Lower lobe of right lung (tissue), 2 donors: ENCODE measurements at places on chromosomes 1 and 21.

- DNase-seq: no peak
These were observed 1077.0 kb upstream of the NCAM2 start for GRCh38 chr21:19921211-19921610.

- DNase-seq: no peak
These were observed 18.1 kb upstream of the ARHGAP29 start for GRCh38 chr1:94255476-94255875.

DNA sequence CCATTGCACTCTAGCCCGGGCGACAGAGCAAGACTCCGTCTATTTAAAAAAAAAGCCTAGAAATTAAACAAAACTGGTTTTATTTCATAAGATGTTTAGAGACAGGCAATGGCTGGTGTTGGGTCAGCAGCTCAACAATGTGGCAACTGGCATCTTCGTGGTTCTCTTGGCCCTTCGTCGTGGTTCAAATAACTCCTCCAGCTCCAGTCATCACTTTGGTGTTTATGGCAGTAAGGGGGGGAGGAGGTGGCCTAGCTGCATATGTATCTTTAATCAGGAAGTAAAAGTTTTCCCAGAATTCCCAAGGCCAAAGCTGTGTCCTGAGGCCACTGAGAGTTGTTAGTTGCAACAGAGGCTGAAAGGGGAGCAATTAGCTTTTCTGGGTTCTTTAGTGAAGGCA is 13.0 kb upstream of the LTN1 start:
- no peak for DNase-seq

GRCh38 chr1:56320464-56321149 is 258.8 kb downstream of the PLPP3 start:
- no peak for DNase-seq

DNA sequence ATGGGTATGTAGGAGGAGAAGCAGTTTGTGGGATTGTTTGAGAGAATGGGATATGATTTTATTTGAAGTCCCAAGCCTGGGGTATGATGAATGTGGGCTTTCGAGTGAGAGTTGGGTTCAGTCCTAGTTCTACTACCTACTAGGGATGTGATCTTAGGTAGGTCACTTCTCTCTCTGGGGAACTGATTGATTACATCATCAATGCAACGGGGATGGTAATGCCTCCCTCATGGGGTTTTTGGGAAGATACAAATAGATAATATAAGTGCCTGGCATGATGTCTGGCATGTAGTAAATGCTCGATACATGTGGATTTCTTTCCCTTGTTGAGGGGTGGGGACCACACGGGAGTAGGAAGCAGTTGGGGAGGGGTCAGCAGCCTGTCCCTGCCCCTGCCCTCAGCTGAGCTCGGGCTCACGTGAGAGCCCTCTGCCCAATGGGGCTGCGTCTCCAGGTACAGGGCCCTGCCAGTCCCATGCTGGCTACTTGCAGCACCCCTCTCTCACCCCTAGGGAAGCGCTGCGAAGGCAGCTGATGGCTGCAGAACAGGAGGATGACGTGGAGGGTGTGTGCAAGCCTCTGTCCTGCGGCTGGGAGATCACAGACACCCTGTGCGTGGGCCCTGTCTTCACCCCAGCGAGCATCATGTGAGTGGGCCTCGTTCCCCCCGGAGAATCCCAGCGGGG is 38.7 kb downstream of the AZIN2 start:
- no peak for DNase-seq

- no peak for DNase-seq
These were observed 15.0 kb upstream of the PRDM16 start for GRCh38 chr1:3053986-3054385.

GRCh38 chr1:29210278-29211085 is 20.3 kb downstream of the MECR start:
- DNase-seq: no peak

DNA sequence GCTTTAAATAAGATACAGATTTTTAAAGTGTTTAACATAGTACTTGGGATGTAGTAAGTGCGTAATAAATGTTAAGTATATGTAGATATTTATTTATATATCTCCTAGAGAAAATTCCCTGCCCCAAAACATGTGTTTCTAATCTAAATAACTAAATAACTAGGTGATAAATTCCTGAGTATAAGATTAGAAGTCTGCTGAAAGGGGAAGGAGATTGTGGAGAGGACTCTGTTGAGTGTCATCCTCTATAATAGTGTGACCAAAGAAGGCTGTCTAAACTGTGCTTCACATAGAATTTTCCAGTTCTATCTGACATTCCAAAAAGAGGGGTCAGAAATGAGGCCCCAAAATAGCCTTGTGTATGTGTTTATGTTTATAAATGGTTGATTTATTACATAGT is 590.5 kb upstream of the ADAMTS5 start:
- DNase-seq: no peak

DNA sequence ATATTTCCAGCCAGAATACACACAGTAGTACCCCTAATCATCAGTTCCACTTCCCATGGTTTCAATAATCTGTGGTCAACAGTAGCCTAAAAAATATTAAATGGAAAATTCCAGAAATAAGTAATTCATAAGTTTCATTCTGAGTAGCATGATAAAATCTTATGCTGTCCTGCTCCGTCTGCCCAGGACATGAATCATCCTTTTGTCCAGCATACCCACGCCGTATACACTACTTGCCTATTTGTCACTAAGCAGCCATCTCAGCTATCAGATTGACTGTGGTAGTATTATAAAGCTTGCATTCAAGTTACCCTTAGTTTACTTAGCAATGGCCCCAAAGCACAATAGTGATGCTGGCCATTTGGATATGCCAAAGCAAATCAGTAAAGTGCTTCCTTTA is 118.7 kb downstream of the SLC5A9 start:
- DNase-seq: no peak

GRCh38 chr1:235866205-235866912 is at the start of gene LYST:
LYST (minus strand) TSS chr1:235866906; CDS start chr1:235830417, 36,489 bp downstream.
- DNase-seq: peak; percentile 70

- no peak for DNase-seq
These were observed 436.6 kb downstream of the MRPL39 start for GRCh38 chr21:25170681-25171080.

- peak; percentile 80 for DNase-seq
These were observed at the start of gene ZSWIM5 for GRCh38 chr1:45205910-45206721. ZSWIM5 (minus strand) TSS chr1:45206605; CDS start chr1:45206350, 255 bp downstream.

GRCh38 chr21:46006547-46007491 is 25.2 kb downstream of the COL6A1 start:
- peak; percentile 37 for DNase-seq

DNA sequence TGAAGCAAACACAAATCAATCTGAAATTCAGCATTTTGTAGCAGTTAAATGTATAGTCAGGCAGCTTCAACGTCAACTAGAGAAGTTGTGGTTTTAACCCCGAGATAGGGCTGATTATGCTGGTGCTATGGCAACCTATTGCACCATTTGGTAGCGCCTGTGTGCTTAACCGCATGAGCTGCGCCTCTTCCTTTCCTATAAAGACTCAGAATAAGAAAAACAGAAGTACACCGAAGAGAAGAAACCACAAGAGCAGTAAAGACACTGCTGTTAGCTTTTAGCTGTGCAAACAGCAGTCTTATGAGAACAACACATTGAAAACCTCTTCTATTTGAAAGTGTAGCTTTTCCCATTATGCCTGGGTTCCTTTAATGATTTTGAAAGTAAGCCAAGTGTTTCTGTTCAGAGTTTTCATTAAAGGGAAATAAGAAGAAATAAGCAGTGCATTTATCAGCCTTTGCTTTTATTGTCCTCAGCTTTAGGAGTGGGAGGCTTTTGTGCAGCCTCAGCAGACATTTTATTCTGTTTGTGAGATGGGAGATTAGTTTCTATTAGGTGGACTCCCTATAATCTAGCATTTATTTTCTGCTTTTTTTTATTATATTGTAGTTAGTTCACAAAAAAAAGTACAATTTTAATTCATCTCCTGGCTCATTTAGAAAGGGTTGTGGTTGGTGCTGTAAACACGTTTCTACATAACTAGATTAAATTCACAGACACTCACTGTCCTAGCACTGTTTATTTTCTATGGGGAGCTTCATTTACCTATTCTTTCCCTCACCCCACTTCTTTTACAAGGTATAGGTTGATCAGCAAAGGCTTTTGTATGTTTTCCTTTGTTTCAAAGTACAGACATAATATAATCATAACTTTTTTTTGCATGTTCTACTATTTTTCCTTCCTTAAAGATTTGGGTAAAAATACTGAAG is 43.3 kb downstream of the PTPRC start:
- DNase-seq: peak; percentile 77

GRCh38 chr1:235748747-235749146 is 99.2 kb upstream of the GNG4 start:
- DNase-seq: no peak

DNA sequence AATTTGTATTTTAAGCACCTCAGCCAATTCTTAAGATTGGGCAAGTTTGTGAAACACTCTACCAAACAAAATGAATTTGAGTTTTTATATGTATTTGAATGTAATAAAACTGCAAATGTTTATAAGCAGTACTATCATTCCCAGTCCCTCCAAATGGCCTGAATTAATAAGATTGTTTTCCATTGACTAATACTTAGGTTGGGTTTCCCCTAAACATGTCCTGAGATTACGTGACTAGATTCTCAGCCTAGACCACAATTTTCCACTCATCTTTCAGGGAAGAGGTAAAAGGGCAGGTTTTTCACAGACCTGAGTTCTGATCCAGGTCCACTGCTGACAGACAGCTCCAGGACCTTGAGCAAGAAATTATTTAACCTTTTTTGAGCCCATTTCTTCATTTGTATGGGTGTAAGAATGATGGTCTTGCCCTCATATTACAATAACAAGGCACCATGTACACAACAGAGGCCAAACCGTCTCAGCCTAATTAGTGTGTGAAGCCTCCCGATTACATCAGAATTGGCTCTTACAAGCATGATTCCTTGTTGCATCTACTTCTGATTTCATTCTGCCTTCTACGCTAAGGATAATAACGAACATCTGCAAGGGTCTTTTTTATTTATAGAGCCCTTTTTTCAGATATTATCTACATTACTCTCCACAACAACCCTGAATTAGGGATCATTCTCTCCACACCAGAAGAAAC is 51.2 kb downstream of the BEND5 start:
- no peak for DNase-seq

- DNase-seq: no peak
These were observed 19.5 kb upstream of the ETV3 start for GRCh38 chr1:157157501-157158190.
